ENCODE measurements at places on chromosomes 1 and 21. TPM values are rescaled to one million over a fixed set of nuclear protein-coding genes. Genes with fewer than 3 reads are reported as not detected.

DNA sequence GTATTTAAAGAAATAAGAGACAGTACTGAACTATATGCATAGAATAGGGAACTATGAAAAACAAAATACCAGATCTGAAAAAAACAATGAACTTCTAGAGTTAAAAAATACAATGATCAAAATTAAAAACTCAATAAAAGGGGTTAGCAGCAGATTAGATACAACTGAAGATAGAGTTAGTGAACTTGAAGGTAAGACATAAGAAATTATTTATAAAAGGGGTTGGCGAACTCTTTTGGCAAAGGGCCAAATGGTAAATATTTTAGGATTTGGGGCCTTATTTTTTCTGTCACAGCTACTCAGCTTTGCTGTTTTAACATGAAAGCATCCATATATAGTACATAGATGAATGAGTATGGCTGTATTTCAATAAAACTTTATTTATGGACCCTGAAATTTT is 111.4 kb downstream of the ST3GAL3 start:
- no peak for DNase-seq

The G0S2 gene
- total RNA-seq: 1,307 TPM

The TBX19 gene
- 7.8 TPM for total RNA-seq

DNA sequence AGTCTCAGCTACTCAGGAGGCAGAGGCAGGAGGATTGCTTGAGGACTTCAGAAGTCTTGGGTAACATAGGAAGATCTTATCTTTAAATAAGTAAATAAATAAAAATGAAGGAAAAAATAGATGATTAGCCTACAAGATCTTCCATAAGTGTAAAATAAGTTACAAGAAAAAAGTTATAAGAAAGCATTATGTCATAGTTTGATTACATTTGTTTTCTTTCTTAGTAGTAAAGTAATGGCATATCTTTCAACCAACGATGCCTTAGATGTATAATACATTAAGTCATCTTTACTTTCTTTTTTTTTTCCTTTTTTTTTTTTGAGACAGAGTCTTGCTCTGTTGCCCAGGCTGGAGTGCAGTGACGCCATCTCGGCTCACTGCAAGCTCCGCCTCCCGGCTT is 46.5 kb downstream of the SNRPE start:
- no peak for DNase-seq

GRCh38 chr21:39630191-39630591 is 17.5 kb downstream of the B3GALT5 start:
- DNase-seq: no peak

DNA sequence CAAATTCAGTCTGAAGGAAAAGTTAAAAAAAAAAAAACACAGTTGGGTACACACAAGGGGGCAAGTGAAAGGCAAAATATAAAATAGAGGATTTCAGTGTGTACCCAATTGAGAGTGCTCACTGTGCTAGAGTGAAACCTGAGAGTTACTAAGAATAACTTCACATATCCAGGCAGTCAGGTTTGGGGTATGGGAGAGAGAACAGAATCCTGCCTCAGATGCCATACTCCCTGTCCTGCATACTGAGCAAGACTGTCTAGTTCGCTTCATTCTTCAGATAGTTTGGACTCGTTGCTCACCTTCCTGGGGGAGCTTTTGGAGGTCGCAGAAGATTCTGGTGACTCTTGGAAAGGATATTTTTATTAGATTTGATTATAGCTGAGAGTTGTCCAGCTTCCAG is 20.4 kb downstream of the CEP85 start:
- no peak for DNase-seq

The TGFB2 gene
- total RNA-seq: 10.2 TPM

DNA sequence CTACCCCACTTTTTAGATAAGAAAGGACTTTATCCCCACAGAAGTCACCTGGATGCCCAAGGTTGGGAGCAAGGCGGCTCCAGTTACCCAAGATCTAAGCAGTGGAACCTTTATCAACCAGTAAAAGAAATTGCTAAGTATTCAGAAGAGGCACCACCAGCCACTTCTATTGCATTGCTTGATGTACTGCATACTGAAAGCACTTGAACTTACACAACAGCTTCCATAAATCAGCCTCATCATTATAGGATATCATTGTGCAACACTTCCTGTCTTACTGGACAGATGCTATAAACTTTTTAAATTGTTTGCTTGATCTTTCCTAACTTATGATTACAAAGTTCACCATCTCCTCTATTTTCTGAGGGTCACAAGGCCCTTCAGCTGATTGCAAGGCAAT is 642.7 kb upstream of the CXADR start:
- DNase-seq: no peak

- no peak for DNase-seq
Observed at GRCh38 chr1:25018110-25018735, 88.1 kb upstream of the RUNX3 start.

GRCh38 chr1:221366495-221367110 is 375.3 kb downstream of the DUSP10 start:
- DNase-seq: no peak

DNA sequence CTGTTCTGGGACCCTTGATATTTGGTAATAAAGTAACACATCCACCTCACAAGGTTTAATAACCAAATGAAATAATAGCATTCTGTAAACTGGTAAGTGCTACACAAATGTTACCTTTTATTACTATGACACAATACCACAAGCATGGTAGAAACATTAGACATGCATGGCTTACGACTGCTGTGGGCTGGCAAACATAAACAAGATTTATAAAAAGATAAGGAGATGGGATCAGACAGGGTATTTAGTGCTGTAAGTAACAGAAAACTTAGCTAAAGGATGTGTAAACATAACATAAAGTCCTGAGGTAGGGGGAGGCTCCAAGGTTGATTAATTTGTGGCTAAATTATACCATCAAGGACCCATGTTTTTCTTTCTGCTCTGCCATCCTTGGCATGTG is 212.6 kb downstream of the BARHL2 start:
- DNase-seq: no peak

GRCh38 chr1:58886611-58887010 is 102.8 kb upstream of the JUN start:
- no peak for DNase-seq

DNA sequence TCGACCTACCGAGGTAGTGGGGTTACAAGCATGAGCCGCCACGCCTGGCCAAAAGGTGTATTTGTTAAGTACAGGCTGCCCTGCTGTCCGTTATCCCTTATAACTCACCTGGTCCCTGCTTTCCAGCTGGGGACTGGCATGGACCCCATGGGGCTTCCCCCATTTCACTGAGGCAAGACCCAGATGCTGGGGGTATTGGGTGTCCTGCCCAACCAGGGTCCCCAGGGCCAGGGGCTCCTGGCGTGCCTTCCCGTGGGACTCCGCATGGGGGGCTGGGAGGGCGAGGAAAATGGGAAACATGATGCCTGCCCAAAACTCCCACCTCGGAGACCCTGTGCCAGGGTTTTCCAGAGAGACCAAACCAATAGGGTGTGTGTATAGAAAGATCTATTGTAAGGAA is 64.4 kb downstream of the FAAP20 start:
- no peak for DNase-seq

- DNase-seq: peak; percentile 89
Observed at GRCh38 chr1:25568090-25568833, 24.9 kb downstream of the LDLRAP1 start.
